ENCODE measurements at places on chromosomes 2 and 18.

DNA sequence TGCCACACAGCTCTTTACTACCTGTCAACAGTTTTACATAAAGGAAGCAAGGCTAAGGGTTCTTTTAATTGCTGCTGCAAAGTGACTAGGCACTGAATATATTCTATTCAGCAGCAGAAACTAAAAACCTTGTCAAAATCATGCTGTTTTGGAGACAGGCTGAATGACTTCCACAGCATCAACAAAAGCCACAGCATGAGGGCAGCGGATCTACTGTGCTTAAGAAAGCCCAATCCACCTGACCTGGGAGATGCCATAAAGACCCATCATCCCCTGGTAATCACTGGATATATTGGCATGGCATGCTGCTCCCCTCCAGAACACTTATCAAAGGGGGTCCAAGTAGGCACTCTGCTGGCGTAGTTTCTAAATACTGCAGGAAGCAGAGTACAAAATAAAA, 715.1 kb upstream of the SLC8A1 start:
- DNase-seq = no peak

GRCh38 chr18:12312976-12313375, 4.9 kb downstream of the TUBB6 start:
- no peak for DNase-seq

GRCh38 chr2:153071090-153071489, 352.7 kb downstream of the ARL6IP6 start:
- DNase-seq = no peak

DNA sequence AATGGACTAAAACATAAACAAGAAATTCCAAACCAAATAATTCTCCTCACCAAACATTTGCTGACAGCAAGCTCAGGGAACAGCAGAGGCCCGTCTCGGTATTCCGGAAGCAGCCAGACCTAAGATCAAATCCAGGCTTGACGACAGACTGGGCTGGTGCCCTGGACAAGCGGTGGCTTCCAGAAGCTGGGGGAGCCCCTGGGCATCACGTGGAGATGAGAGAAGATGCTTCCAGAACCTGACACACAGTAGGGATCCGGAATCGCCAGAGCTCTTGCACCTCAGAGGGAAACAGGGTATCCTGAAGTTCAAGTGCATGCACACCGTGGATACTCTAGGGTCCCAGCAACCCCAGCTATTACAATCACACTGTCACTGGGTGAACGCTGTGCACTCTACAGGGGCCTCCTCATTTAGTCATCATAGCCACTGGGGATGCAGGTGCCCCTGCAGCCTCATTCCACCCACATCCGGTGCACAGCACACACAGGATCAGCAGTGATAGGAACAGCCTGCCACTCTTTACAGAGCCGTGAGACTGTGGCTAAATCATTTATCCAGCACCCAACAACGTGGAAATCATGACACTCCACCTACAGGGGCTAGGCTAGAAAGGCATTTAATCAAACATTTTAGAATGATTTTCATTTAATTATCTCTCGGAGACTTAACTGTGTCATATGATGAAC, 102.6 kb downstream of the HDAC4 start:
- peak; percentile 54 for DNase-seq

DNA sequence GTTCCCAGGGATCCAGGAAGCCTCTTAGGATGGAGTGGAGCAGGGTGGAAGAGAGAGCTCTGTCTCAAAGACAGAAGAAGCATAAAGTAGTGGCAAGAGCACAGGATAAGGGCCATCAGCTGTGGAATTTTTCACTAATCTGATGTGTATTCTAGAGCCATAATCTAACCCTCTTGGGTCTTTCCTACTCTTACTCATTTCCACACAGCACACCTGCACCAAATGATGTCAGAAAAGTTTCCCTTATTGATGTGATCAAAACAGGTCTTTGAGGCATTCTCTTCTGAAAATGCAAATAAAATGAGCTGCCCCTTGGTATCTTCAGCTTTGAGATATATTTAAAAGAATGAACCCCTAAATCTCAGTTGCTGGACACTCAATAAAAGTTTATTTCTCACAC, 415.1 kb upstream of the CHST9 start:
- DNase-seq = no peak

DNA sequence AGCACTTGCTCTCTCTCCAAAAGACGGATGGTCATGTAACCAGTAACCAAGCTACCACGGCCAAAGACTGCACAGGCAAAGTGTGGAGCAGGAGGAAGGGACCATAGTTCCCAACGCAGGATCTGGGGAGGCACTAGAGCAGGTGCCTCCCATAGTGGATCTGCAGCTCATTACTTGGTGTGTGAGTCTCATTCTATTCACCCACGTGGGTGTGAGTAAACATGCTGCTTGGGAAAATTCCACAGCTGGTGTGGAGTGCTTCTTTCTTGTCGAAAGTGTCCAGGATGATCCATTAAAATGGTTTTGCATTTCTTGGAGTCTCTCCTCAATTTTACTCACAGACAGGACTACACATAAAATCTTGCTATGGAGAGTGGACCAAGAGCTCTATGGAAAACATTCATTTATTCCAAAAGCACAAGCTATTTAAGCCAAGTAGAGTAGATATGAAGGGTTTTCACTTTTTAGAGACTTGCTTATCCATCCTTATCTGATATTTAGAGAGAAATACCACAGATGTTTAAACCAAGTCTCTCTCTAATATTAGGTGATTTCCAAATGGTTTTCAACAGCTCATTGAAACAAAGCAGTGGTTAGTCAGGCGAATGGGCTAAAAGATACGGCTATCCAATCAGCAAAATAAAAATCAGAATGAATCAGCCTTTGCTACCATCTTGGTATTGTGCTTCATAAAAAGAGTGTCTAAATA, 104.3 kb upstream of the CCDC195 start:
- DNase-seq = no peak

- DNase-seq = no peak
Observed at GRCh38 chr2:241720560-241720959, 13.9 kb upstream of the D2HGDH start.

- no peak for DNase-seq
Observed at GRCh38 chr2:19736191-19736831, 165.5 kb downstream of the TTC32 start.
